ENCODE measurements at places on chromosomes 4 and X. TPM values are rescaled to one million over a fixed set of nuclear protein-coding genes. Genes with fewer than 3 reads are reported as not detected.

The SLIT2 gene
- 9.0 TPM for total RNA-seq

The HGFAC gene
- total RNA-seq: 0.32 TPM

The PNMA6A gene
- total RNA-seq: 0.17 TPM

The ETNPPL gene
- total RNA-seq: 0.25 TPM

The TMEM31 gene
- total RNA-seq: not detected

The PF4V1 gene
- not detected for total RNA-seq

- DNase-seq: no peak
Observed at GRCh38 chr4:106165351-106166010, 150.5 kb downstream of the TBCK start.

GRCh38 chr4:33357121-33357520 lies 2637.0 kb downstream of the PCDH7 start:
- no peak for DNase-seq

GRCh38 chr4:25775166-25775565 lies 87.6 kb downstream of the SEL1L3 start:
- DNase-seq: no peak

DNA sequence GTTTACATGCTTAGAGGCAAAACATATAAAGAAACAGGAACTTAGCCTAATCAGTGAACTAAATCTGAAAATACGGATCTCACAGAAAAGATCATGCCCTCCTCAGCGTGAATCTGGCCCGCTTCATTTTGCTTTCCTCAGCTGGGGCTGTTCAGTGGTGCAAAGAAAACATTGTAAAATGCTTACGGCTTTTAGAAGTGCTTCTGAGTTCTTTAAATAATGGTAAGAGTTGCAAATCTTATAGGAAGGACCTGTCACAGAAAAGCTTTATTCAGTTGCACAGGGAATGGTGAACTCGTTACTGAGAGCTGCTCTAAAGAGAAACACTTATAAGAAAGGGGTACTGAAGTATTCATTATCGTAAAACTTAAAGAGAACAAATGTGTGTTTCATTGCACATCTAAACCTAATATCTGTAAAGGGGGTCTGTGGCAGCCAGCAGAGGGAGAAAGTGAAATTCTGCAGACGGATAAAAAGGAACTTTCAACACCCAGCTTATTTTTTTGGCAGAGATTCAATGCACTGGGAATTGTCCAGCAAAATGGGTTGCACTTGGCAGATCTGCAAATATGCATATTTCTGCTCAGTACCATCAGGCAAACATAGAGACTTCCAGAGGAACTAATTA lies 139.2 kb upstream of the ANK2 start:
- DNase-seq: no peak

- no peak for DNase-seq
Observed at GRCh38 chr4:106507440-106507839, 138.9 kb upstream of the GIMD1 start.

- no peak for DNase-seq
Observed at GRCh38 chr4:61336488-61336887, 136.4 kb downstream of the ADGRL3 start.

- no peak for DNase-seq
Observed at GRCh38 chr4:168691631-168692369, 194.9 kb downstream of the PALLD start.

Measured in psoas muscle (tissue), 8 donors.